ENCODE measurements at places on chromosomes 12 and 14.

- peak; percentile 35 for DNase-seq
Measured at GRCh38 chr12:32533971-32534590, 134.7 kb downstream of the FGD4 start.

- no peak for DNase-seq
Measured at GRCh38 chr14:95994593-95994928, 44.6 kb upstream of the C14orf132 start.

DNA sequence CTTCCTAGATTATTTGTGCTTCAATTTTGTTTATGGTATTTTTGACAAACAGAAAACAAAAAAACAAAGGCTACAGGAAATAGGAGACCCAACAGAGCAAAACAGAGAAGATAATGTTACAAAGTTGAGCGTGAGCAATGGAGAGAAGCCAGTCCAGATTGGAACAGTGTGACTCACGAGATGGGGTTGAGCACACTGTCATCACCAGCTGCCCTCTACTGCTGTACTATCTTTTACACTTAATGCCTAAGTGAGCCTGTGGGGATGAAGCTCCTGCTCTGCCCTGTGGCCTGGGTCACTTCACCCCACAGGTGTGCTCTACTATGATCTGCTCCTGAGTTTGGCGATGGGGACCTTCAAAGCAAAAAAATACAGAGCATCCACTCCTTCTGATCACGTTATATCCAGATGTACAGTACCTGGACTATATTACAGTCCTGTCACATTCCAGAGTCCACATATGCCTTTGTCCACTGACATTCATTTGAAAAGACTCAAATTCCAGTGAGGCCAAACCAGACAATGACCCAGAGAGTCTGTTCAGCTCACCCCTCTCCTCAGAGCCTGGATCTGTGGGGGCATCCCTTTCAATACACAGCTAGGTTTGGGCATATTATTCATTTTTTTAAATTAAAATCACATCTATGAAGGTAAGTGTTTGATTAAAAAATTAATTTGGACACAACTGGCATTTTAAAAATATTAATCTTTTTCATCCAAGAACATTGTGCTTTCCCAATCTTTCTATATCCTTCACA lies 4.4 kb downstream of the IPO8 start:
- peak; percentile 39 for DNase-seq

DNA sequence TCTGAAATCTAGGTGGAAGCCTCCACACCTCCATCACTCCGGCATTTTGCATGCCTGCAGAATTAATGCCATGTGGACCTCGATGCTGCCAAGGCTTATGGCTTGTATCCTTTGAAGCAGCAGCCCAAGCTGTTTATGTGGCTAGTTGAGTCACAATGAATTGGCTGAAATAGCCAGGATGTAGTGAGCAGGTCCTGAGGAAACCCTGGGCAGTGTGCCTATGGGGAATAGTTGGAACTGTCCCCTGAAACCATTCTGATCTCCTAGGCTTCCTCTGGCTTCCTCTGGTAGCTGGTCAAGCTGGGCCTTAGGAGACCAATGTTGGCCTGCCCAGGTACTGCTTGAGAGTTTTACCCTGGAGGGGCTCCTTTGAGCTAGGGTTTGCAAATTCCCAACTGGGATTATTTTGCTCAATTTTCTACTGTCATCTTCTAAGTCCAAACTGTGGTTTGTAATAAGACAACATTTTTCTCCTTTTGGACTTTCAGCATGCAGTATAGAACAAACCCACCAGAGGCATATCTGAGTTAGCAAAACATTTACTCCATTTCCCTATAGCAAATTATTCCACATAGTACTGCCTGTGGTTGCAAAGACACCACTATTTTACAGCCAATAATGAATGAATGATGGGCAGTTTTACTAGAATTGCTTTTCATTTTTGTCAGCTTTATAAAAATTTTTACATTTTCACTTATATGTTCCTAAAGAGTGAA lies 85.1 kb upstream of the AMIGO2 start:
- no peak for DNase-seq

DNA sequence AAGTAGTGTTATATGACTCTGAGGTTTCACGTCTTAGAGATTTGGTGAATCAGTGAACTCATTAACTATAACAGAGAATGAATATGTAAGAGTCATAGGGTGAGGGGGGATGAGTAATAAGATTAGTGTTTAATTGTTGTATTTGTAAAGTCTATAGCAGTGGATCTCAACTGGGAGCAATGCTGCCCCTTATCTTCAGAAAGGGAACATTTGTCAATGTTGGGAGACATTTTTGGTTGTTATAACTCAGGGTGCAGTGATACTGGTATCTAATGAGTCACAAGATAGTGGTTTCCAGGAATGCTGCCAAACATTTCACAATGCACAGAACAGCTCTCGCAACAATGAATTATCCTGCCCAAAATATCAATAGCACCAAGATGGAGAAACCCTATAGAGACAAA lies 1193.7 kb downstream of the GALC start:
- peak; percentile 46 for DNase-seq

- no peak for DNase-seq
Measured at GRCh38 chr14:90019824-90020523, 41.8 kb upstream of the KCNK13 start.

- peak; percentile 84 for DNase-seq
Measured at GRCh38 chr12:52156757-52157565, 34.9 kb downstream of the KRT80 start.

DNA sequence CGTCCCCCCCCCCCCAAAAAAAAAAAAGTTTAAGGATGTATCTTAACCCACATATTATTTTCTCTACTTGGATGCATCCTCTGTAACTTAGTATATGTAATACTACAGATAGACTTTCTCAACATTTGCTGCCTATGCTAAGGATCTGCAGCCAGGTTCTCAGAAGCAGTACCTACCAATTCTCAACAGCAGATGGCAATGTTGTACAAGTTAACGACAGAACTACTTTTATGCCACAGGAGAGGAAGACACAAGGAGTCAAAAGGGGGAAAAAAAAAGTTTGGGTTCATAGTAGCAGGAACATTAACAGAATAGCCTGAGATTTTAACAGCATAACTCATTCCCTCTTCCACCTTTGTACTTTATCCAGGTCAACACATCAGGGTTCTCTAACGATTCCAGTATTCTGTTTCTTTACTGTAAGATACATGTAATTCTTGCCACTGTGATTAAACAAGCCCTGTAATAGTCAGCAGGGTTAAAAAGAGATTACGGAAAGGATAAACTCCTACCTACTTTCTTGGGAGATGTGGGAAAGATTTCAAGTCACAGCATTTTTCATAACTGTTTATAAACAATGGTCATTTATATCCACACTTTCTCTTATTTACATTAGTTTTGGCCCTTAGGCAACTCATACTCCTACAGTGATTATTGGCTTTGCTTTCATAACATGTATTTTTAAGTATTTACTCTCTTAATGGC lies 5.7 kb upstream of the NEK9 start:
- DNase-seq, result peak; percentile 45

- DNase-seq, result no peak
Measured at GRCh38 chr14:96086574-96087077, 47.5 kb downstream of the C14orf132 start.

DNA sequence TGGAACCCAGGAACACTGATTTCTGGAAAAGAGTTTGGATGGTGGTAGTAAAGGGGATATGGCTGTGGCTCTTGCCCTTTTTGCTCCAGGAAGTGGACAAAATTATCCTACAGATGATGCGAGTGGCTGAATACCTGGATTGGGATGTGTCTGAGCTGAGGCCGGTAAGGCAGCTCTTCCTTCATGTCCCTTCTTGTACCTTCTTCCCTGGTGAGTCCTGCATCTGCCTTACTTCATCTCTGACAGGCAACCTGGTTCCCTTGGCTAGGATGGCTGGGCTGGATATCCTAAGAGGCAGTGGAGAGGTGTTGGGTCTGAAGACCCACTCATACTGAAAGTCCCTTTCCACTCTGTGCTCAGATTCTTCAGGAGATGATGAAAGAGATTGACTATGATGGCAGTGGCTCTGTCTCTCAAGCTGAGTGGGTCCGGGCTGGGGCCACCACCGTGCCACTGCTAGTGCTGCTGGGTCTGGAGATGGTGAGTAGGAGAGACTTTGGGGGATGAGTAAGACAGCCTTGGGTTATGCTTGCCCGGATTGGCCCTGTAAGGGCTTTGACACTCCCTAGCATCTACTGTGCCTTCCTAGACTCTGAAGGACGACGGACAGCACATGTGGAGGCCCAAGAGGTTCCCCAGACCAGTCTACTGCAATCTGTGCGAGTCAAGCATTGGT lies 8.0 kb downstream of the DGKA start:
- DNase-seq, result no peak

Measured in BE2C (cell line).